ENCODE measurements at places on chromosomes 1 and 21.

GRCh38 chr21:32611471-32611997 lies 643 bp downstream of the CFAP298 start:
- DNase-seq = peak; percentile 32

GRCh38 chr1:177703888-177704446 lies 265.9 kb downstream of the SEC16B start:
- DNase-seq = no peak

DNA sequence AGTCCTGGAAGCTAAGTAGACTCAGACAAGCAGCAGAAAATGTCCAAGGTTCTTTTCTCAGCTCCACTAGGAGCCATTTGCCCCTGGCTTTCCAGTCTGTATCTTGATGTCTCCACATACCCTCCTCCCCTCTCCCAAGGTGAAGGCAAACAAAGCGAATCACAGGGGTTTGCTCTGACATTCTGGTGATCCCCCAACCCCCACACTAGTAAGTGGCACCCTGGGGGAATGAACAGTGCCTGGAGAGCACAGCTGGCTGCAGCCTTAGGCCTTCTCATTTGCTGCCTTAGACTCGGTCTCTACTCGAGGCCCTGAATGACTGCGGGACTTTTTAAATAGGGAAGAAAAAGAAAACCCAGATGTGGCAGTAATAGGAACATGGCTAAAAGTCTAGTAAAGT lies 15.3 kb downstream of the ERI3 start:
- DNase-seq = no peak

DNA sequence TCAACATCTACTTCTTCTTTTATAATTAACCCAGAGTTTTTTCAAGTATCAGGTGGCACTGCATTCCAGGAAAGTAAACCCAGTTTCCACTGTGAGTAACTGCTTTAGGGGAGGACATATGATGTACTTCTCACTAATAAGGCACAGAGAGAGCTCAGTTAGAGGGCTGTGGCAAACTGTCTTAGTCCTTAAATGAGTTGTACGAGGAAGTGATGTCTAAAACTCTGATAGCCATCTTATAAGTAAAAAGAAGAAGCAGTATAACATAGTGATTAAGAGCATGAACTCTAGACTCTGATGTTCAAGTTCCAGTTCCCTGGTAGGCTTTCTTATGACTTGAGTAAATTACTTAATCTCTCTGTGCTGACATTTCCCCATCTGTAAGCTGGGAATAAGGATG lies 58.7 kb upstream of the PTGS2 start:
- no peak for DNase-seq

GRCh38 chr1:238485912-238486209 lies 595.1 kb upstream of the ZP4 start:
- DNase-seq = no peak
